ENCODE measurements at places on chromosomes 2 and 18.

- no peak for DNase-seq
Measured at GRCh38 chr2:85578243-85579180, 1.1 kb downstream of the VAMP8 start.

DNA sequence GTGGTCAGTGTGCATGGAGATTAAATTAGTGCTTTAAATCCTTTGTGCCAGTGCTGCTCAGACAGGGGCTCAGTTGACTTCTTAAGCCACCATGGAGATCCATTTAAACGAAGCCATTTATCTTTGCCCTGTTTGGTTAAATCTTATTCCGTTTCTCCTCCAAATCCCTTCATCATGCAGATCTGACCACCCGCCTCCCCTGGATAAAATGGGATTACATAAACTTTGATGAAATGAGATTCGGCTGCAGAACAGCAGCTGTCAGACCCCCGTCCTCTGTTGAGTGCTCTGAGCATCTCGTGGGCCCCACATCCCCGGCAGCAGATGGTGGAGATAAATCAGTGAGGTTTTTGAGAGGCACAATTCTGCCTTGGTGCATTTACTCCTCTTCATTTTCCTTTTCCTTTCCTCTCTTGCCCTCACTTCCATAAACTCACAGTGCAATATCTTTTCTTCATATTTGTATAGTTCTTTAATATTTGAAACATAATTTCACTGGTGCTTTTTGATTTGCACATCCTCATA lies 84.4 kb upstream of the TWIST2 start:
- DNase-seq, result no peak

DNA sequence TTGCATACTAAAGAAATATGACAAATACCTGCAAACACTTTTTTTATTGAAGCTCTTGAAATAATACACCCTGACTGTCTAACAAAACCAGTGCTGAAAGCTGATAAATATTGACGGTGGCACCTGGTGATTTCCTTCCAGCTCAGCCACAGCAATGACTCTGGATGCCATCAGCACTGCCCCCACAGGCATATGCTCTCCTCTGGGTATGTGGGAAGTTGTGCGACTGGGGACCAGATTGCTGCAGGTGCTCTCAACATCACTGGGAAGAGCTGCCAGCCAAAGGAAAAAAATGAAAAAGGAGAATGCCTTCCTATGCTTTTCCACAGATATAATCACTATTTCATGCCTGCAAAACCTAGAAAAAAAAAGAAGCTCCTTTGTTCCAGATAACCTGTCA lies 141.5 kb downstream of the PIGN start:
- DNase-seq, result no peak

DNA sequence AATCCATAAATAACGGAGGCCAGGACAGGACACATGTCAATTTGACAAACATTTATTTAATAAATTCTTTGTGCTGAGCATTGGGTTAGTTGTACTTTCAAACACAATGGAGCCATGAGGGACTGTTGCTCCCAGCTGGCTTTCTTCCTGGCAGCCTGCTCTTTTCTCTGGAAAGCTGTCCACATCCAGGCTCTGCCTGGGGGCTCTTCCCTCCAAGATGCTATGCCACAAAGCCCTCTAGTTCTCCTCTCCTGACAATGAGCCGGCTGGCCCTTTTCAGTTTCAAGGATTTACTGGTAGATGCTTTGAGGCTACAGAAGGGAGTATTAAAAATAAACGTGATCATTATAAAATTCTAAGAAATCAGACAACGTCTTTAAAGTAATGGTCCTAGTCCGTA lies 44.1 kb upstream of the SLC14A2 start:
- DNase-seq, result no peak

DNA sequence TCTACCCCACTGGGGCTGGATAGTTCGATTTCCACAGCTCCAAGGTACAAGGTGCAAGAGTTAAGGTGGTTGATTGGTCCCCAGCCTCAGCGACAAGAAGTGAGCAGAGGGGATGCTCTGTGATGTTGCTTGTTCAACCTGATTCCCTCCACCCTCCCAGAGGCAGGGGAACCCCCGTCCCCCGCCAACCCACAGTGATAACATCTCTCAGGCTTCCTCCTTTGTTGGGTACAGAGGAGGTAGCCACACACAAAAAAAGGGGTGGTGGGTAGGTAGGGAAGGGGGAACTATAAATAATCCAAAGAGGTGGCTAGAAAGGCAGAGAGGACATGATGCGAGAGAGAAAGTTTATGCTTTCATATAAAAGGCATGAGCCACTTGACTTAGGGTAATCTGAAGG lies 192.9 kb upstream of the POU3F3 start:
- DNase-seq, result no peak

DNA sequence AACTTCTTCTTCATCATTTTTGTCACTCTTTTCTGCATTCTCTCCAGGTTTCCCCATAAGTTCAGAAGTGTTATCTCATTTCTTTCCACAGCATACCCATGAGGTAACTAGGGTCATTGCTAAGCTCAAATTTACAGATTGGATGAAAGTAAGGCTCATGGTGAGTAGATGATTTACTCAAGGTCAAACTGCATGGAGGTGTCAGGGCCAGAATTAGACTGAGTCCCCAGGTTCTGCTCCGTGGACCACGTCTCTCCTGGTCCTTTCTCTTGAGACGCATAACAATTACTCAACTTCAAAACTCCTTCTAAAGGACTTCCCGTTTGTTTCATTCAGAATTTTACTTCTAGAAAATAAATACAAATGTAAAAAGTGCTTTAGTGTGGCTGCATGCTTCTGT lies 43.4 kb downstream of the SMIM21 start:
- DNase-seq, result no peak

GRCh38 chr18:50277942-50278341 lies 3.4 kb downstream of the MBD1 start:
- DNase-seq, result no peak

- no peak for DNase-seq
Measured at GRCh38 chr2:8568543-8569302, 113.1 kb upstream of the ID2 start.

GRCh38 chr18:14941256-14941655 lies 193.3 kb downstream of the ANKRD30B start:
- DNase-seq, result no peak

GRCh38 chr18:63187791-63188460 lies 131.6 kb downstream of the BCL2 start:
- DNase-seq, result no peak

GRCh38 chr18:56999823-57000222 lies 147.1 kb upstream of the BOD1L2 start:
- DNase-seq, result no peak

GRCh38 chr2:139165601-139166000 lies 385.4 kb upstream of the NXPH2 start:
- DNase-seq, result no peak
